ENCODE measurements at places on chromosomes 16 and 17.

GRCh38 chr17:334974-335481 is 17.6 kb downstream of the RPH3AL start:
- no peak for DNase-seq

GRCh38 chr16:10961231-10961630 is 16.9 kb downstream of the CLEC16A start:
- no peak for DNase-seq

GRCh38 chr17:78133971-78134898 is 3.7 kb downstream of the TMC8 start:
- peak; percentile 62 for DNase-seq

- DNase-seq, result no peak
These were observed 5.2 kb upstream of the CCDC182 start for GRCh38 chr17:57750109-57750871.
